ENCODE measurements at places on chromosomes 4 and X.

- no peak for DNase-seq
Observed at GRCh38 chr4:165335163-165335703, 7.8 kb downstream of the MSMO1 start.

- no peak for DNase-seq
Observed at GRCh38 chr4:21887481-21887880, 61.1 kb downstream of the KCNIP4 start.

DNA sequence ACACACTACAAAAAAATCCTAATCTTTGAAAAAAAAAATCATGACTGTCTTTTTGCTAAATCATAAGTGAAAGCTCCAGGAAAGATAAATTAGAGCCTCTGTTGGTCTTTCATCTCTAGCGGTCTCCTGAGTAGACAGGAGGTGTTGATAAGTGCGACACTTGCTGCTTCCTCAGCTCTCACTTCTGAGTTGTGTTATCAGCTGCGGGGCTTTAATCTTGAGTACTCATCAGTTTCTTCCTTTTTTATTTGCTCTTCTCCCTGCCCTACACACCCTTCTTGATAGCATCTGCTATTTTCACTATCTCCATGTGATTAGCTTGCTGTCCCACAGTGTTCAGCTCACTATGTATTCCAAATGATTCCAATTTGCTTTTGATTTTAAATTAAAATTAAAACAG is 1449.2 kb downstream of the C4orf33 start:
- DNase-seq: no peak

DNA sequence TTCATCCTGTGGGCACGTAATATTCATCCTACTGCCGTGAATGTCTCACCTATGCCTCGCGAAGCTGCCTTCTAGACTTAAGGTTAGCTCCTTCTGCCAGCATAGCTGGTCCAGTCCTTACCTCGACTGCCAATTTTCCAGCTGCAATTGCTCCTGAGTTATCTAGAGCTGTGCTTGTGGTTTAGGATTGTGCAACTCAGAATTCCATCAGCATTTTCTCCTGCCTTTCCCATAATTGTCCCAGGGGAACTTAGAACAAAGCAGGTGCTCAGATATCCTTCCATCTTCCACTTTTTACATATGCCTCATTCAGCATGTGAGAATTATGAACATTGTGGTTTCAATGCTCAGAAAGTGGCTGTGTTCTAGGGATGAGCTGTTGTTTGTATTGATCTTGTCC is 131.4 kb upstream of the ADGRL3 start:
- no peak for DNase-seq

GRCh38 chrX:53715346-53715924 is 28.9 kb upstream of the HUWE1 start:
- no peak for DNase-seq
